ENCODE measurements at places on chromosomes 6 and 20.

DNA sequence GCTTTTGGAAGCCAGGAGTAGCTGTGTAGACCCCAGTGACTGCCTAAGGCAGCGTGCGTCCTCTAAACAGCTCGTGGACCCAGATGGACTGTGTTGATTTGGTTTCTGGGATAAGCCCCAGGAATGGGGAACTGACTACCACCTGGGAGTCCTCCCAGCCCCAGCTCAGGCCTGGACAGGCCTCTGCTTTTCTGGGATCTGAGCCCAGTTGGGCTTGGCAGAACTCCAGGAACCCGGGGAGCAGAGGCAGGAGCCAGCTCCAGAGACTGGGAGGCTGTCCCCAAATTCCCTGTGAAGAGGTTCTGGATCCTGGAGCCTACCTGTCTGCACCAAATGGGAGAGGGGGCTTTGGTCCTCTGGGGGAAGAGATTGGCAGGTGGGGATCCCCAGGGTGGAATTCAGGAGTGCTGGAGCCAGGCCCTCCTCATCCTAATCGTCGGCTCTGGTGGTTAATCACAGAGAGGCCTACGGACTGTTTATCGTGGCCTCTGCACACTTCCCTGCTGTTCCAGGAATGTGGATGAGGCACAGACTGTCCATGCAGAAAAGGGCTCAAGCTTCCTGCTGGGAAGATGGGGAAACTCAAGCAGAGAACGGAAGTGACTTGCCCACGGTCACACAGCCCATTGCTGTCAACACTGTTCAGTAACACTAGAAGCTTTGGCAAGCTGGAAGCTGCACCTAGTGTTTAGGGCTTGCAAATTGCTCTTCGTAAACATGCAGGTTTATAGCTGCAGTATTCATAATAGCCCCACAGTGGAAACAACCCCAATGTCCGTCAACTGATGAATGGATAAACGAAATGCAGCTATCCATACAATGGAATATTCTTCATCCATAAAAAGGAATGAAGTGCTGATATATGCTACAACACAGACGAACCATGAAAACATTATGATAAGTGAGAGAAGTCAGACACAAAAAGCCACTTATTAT, 100.6 kb downstream of the KCNB1 start:
- DNase-seq: no peak

GRCh38 chr6:142339113-142339512, 37.3 kb downstream of the ADGRG6 start:
- DNase-seq: no peak

DNA sequence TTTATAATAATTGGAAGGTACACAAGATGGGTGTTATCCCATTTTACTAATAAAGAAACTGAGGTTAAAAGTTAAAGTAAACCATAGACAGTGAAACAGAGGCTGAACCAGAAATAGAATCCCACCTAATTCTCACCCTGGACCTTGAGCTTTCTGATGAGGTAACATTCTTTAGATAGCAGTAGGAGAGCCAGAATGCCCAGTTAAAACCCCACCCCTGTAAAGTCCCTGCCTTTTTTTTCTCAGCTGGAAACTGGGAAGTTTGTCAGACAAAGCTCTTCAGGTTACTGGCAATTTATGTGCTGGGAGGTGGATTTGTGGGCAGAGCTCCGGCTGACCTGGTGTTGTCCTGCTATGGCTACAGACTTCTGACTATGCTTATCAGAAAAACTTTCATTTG, 1.9 kb upstream of the MCHR2 start:
- DNase-seq: no peak

DNA sequence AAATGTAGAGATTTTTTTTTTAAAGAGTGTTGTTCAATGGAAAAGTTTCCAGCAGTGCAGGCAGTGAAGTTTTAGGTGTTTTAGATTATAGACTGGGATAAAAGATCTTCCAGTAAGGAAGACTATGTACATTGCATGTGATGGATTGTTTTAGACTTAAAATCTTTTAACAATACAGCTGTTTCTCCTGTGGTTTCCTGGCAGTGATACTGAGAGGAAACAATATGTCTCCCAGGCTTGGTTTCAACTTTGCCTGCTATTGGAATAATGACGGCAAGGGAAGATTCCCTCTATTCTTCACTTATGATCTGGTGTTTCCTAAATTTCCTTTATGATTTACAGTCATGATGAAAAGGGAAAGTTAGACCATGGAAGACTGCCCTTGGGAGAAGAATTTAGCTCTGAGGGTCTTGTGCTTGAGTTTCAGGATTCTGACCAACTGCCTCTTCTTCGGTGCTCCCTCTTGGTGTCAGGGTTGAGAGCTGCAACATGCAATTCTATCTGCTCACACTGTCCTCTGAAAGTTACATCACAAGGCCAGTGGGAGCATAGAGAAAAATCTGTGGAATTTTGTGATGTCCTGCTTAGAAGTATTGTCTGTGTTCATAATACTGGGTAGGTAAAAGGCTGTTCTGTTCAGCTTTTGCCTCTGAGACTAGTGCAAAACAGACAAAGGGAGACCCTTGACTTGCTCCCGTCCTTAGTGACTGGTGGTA, 262.8 kb upstream of the MAN1A1 start:
- no peak for DNase-seq

GRCh38 chr6:113095841-113096240, 748.7 kb downstream of the RFPL4B start:
- DNase-seq: no peak

DNA sequence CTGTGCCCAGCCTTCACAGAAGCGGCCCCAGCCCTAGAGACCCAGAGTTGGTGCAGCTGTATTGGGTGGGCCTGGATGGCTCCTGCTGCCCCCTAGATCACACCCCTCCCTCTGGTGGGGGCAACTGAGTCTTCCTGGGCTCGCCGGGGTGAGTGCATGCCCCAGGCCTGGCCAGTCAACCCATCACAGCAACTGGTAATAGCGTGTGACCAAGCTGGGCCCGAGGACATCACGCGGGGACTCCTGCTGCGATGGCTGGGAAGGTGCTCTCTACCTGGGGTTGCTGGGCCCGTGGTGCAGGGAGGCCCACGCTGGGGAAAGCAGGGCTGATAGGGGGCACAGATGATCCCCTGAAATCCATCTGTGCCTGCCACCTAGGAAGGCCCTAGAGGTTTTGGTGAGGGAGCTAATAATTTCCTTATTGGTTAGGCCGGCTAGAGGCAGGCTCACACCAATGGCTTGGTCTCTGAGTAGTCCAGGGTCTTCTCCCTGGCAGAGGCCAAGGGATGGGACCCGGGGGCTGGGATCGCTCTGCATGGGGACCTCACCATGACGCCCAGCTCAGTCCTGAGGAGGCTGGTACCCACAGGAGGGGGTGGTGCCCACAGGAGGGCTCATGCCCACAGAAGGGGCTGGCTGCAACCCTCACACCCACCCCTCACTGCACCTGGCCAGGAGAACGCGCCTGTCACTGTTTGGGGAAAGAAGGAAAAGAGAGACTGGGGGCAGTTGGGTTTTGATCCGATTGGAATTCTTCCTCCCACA, 103.9 kb downstream of the ASXL1 start:
- no peak for DNase-seq

- no peak for DNase-seq
These were observed 65.8 kb downstream of the ADTRP start for GRCh38 chr6:11712760-11713159.

DNA sequence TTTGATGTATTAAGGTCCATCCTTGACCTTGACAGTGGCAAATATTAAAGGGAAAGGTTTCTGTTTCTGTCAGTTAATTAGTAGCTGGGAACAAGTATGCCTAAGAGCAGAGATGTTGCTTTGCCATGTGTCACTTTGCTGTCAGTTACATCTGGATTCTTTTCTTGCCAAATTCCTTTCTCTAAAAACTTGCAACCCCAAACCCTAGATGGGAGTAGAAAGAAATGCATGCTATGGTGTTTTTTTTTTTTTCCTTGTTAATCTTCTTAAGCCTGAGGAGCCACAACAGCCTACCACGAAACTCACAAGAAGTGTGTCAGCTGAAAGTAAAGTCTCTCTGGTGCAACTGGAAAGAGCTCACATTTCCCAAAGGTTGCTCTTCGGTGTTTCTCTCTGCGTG, 18.0 kb upstream of the CLDN20 start:
- DNase-seq: no peak

DNA sequence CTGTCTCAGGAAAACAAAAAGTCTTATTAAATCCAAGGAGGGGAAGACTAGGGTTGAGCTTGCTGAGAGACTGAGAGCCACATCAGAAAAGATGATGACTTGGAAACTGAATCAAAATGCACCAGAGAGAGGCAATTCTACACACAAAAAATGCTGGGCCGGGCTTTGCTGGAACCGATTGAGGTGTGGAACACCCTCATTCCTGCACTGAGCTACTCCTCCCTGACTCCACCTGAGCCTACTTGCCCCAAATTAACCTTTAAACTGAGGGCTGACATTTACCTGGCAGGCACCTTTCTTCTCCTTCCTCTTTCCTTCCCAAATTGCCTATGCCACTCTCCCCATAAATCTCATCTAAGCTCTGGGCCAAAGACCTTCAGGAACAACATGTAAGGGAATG, 40.8 kb upstream of the MBOAT1 start:
- DNase-seq: no peak

DNA sequence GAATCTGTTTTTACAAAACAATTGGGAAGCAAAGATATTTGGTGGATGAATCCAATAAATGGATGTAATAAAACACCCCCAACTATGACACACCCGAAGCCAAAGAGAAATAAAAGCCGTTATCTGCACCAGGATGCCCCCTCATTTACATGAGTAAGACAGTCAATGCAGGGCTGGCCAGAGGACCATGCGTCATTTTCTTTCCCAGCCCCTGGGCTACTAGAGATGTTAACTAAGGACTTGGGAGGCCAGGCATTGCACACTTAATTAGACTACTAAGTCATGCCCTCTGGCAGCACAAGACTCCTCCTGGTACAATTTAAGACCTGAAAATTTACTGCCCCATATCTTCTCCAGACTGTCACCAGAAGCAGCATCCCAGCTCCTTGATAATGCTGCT, 3.2 kb downstream of the LEMD2 start:
- no peak for DNase-seq

- no peak for DNase-seq
These were observed 26.0 kb downstream of the HTR1E start for GRCh38 chr6:86963352-86963751.

DNA sequence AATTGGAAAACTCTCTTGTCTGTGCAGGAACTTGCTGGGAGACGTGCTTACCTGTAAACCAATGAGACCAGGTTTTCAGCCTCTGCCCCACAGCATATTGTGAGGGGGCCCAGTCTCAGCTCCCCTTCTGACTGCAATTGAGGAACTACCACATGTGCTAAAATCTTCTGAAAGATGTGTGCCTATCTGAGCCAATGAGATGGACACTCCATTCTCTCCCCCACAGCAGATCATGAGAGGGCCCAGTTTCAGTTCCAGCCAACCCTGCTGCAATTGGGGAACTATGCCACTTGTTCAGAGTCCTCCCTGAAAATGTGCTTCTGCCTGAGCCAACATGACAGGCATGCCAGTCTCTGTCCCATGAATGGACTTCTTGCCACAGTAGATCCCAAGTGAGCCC, 20.9 kb upstream of the PI3 start:
- no peak for DNase-seq

DNA sequence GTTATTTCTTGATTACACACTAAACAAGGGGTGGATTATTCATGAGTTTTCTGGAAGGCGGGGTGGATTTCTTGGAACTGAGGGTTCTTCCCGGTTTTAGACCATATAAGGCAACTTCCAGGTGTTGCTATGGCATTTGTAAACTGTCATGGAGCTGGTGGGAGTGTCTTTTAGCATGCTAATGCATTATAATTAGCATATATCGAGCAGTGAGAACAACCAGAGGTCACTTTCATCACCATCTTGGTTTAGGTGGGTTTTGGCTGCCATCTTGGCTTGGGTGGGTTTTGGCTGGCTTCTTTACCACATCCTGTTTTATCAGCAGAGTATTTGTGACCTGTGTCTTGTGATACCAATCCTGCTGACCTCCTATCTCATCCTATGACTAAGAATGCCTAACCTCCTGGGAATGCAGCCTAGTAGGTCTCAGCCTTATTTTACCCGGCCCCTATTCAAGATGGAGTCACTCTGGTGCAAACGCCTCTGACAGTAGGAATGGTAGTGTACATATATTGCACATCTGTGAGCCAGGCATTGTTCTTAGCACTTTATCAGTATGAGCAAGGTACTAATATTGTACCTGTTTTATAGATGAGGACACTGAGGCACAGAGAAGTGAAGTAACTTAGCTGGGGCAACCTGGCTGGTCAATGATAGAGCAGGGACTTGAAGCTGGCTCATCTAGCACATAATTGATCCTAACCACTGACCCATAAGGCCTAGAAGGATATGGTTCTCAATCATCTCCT, 203.7 kb downstream of the NFATC2 start:
- DNase-seq: no peak

DNA sequence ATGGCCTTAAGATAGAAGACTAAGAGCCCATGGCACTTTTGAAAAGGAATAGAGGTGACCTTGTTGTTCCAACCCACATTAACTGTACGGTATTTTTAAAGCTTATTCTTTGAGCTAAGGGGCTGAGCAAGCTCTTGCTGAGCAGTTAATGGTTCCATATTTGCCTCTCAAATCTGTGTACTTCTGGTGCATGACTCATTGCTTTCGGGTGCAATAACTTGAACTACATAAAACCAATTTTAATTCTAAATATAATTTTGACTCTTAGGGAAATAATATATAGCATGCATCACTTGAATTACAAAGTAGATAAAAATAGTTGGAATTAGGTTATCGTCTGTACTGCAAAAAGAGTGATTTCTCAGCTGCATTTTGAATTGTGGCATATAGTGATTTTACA, 348.1 kb upstream of the CITED2 start:
- no peak for DNase-seq

- no peak for DNase-seq
These were observed at the start of gene NHSL1 for GRCh38 chr6:138499303-138500018. Gene NHSL1, minus strand, starts transcription at chr6:138499494. Its CDS starts 204 bp downstream, at chr6:138499290.

DNA sequence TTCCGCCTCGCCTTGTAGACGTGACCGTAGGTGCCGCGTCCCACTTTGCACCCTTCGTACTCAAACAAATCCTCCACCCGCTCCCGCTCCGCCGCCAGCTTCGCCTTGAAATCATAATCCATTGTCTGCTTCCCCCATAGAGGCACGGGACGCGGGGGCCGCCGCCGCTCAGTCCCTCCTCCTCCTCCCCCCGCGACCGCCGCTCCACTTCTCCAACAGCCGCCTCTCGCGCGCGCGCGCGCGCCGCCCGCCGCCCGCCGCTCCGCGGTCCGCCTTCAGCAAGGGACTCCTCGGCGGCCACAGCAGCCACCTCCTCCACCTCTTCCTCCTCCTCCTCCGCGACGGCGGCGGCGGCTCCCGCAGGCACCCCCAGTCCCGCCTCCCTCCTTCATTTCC, 256 bp downstream of the CDK19 start:
- no peak for DNase-seq

DNA sequence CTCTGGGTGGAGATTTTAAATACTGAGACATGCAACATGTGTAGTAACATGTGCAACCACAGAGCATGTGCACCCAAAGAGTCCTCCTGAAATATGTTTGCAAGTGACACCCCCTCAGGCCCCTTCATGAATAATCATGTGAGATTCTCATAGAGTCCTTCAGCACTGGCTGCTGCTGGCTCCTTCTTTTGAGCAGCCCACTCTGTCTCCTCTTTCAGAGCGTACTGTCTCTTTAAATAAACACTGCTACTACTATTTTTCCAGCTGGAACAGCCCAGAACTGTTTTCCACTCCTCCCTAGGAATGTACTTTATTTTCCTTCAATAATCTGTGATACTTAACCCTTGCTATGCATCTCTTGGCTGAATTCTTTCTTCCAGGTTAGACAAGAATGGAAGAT, 42.0 kb downstream of the HLA-DRB5 start:
- no peak for DNase-seq

- no peak for DNase-seq
These were observed 12.8 kb upstream of the PLEKHG1 start for GRCh38 chr6:150586850-150587359.

GRCh38 chr6:170049641-170050561, 241.0 kb downstream of the DLL1 start:
- DNase-seq: no peak

- no peak for DNase-seq
These were observed 7.4 kb downstream of the TMEM14C start for GRCh38 chr6:10730254-10730653.

All from T-cell (primary cell).